ENCODE measurements at places on chromosomes 4 and X.

DNA sequence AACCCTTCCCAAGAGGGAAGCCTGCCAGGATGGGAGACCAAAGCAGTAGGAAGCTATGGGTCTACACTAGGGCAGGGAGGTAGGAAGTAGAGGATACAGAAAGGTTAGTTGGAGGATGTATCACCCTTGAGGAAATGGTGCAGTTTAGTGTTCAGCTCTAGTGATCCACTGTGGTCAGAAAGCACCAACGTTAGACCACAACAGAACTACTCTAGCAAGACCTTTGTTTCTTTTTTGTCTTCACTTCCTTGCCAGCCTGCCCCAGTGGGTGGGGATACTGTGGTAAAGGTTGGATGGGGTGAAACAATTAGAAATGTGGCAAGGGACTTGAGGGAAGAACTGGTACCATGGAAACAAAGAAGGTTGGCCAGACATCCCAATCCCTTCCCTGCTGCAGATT, 83.3 kb downstream of the DDIT4L start:
- DNase-seq = no peak

GRCh38 chr4:33628296-33628695, 2616.0 kb downstream of the ARAP2 start:
- no peak for DNase-seq

DNA sequence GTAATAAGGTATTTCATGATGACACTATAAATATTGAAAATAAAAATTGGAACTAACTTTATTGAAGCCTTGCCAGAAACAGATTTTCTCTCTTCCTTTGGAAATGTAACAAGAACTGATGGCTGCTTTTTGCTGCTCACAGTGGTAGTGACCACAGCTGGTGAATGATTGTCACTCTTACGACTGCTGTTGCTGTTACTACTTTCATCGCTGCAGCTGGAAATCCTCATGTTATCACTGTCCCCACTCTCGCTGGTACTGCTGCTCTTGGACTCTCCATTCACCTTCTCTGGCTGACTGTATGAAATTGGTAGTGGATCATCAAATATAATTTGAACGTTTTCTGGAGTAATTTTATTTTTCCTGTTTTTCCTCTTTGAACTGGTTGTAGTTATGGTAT, 28.5 kb upstream of the COX18 start:
- no peak for DNase-seq

DNA sequence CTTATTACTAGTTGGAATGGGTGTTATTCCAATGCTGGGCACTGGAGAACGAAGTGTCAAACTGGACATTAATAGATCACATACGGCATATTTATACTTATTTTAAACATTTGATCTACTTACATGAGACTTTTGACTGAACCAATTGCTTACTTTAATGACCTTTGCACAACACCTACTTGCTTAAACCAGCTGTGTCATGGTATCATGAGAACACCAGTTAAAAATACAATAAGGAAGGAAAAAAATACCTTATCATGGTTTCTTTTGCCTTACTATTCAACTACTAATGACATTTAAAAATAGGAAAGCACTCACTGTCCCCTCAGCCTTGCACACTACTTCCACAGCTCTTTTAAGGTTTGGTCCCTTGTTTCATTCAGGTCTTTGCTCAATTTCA, 146.9 kb downstream of the FAM13A start:
- DNase-seq = no peak

DNA sequence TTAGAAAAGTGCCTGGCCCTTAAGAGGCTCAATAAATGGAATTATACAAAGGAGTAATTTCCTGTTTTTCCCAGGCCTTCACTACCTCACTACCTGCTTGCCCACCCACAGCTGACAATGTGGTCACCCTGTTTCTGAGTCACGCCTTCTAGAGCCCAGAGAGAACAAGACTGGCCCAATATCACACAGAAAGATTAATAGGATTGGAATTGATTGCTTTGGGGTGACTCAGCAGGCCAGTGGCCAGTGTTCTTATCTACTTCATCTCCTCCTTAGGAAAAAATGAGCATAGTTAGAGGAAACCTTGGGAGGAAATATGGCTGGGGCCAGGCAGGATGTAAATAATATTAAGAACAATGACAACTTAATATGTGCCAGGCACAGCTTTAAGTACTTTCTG, 4.5 kb upstream of the FGF16 start:
- DNase-seq = no peak

DNA sequence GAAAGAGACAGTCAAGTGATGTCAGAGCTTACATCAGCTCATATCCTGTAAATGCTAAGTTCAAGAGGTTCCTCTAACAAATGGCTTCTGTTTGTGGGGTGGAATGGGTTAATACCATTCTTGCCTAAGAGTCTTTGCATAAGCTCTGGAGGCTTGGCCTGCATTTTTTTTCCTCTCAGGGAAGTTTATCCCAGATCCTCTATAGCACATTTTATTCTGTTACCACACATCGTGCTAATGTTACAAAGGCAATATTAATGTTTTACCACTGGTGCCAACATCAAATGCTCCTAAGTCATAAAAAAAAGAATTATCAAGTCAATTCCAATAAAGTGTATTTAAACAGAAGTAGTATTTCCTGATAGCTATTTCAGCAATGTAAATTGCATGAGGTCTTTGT, 2.9 kb upstream of the ADH6 start:
- DNase-seq = no peak

- no peak for DNase-seq
Measured at GRCh38 chr4:118034053-118034785, at the start of gene NDST3. NDST3 (plus strand) TSS chr4:118034486; CDS start chr4:118053911, 19,425 bp downstream.

GRCh38 chrX:121987163-121987562, 939.8 kb downstream of the GLUD2 start:
- no peak for DNase-seq

GRCh38 chrX:139795196-139795595, 87.2 kb upstream of the MCF2 start:
- DNase-seq = no peak

DNA sequence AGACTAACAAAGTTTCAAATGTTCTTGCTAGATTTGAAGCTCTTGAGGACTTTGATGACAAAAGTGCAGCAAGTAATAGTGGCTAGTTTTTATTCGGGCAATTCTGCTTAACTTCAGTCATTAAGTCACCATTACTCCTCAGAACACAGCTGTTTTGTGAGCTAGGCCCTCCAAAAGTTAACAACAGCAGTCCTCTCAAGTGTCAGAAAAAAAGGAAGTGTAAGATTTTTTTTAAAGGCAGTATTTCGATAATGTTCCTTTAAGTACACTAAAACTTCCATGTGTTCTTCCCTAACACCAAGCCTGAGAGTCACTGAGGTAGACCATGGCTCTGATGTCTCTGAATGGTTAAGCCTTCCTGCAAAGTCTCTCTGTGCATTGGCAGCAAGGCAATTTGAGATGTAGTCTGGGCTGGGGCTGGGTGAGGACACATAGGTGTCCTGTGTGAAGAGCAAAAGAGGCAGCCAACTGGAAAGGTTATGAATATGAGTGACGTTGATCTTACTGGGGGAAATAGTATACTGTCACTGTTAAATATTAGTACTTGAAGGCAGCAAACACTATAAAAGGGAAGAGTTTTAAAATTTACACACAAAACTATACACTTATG, 174.0 kb upstream of the MAP3K15 start:
- no peak for DNase-seq

GRCh38 chr4:168811786-168812651, 198.0 kb downstream of the CBR4 start:
- DNase-seq = no peak

- DNase-seq = no peak
Measured at GRCh38 chrX:149498767-149499166, 6.3 kb downstream of the IDS start.

GRCh38 chrX:154315416-154315815, 19.8 kb downstream of the TKTL1 start:
- no peak for DNase-seq

DNA sequence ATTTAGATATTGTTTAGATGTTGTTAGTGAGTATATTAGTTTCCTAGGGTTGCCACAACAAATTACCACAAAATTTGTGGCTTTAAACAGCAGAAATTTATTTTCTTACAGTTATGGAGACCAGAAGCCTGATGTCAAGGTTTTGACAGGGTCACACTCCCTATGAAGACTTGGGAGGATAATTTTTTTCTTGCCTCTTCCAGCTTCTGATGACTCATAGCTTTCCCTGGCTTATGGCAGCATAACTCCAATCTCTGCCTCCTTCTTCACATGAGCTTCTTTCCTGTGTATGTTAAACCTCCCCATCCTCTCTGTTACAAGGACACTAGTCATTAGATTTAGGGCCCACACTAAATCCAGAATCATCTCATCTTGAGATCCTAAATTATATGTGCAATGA, 20.9 kb upstream of the RAB40A start:
- no peak for DNase-seq

DNA sequence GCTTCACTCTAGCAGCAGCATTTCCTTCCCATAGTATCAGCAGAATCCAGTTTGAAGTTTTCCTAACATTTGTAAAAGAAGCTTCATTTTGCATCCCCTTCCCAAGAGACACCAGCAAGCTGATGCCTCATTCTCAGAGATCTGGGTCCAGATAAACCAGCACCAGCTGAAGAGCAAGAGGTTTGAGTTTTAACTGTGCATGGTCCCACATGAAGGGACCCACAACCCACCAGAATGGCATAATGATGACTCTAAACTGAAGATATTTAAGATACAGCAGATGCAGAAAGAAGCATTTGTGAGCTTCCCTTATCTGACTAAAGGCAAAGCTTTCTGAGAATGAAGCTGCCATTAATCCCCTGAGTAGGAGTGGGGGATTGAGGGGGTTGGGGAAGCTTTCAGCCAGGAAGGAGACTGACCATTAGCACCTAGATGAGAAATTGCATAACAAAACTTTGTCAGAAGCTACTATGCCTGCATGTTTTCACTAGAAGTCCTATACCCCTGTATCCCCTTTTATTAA, 18.6 kb downstream of the NUDT6 start:
- DNase-seq = no peak

- DNase-seq = no peak
Measured at GRCh38 chr4:56050625-56051024, 101.9 kb downstream of the CEP135 start.

DNA sequence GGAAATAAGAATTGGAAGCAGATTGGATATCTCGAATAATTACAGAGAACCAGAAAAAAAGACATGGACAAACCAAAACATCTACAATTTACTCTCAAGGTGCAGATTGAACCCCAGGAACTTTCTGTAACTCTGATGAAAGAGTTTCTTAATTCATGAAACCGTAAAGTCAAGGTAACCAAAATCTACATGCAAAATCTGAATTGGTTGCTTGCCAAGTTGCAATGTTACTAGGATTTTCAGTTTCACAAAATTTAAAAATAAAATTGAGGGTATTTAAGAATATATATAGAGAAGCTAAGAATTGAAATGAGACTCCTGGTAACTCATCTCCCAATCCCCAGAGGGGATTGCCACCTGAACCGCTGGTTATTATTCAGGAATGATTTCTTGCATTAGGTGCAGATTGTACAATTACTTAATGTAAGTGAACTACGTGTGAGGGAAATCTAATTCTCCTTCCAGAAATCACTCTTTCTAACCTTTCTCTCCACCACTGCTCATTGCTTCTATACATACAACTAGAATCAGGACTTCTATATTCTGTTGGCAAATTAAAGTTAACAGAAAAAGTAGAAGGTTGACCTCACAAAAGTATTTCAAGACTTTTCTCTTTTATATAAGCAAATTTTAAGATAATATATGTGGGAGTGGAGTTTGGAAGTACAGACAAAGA, 221.5 kb upstream of the NDST4 start:
- DNase-seq = no peak

DNA sequence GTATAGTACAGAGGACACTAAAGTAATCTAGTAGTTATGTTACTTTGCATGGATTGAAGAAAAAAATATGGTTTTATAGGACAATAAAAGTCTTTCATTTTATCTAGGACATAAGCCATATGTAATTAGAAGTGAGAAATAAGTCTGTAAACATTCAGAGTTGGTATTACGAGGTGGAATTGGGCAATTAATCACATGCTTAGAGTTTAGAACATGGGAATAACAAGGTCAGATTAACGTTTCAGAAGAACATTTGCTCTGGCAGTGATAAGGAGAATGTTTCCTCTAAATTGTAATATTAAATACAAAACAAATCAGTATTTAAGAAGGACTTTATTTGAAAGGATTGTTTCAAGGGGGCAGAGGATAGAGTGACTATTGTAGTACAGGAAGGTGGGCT, 15.6 kb upstream of the SULT1E1 start:
- no peak for DNase-seq

DNA sequence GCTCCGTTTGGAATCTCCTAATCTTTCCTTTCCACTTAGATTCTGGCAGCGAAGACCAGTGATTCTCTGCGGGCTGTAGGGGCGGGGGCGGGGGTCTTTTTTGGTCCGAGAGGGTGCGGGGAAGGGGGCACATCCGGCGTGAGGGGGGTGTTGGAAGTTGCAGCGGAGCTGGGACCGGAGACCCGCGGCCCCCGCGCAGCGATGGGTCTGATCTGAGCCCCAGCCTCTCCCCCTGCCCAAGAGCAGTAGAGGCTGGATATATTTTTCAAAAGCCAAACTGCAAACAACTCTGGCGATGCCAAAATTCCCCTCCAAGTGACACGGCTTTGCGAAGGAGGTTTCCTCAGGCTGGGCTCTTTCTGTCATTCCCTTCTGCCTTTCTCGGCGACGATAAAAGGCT, 355 bp downstream of the GRID2 start:
- no peak for DNase-seq

DNA sequence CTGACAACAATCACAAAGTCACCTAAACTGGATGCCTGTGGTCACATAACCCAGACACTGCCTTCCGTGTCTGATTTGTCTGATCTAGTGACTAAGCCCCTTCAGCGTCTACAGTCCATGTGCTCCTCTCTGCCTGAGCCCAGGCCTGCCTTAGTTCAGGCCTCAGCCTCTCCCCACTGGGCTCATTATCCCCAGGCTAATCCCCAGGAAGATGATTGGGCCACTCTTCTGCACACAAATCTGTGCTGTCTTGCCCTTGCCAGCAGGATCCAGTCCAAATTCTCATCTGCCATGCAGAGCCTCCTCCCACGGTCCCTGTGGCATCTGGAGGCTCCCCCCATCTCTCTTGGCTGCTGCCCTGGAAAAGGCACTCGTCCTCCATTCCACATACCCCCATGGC, 96.5 kb downstream of the SLC2A9 start:
- DNase-seq = no peak

DNA sequence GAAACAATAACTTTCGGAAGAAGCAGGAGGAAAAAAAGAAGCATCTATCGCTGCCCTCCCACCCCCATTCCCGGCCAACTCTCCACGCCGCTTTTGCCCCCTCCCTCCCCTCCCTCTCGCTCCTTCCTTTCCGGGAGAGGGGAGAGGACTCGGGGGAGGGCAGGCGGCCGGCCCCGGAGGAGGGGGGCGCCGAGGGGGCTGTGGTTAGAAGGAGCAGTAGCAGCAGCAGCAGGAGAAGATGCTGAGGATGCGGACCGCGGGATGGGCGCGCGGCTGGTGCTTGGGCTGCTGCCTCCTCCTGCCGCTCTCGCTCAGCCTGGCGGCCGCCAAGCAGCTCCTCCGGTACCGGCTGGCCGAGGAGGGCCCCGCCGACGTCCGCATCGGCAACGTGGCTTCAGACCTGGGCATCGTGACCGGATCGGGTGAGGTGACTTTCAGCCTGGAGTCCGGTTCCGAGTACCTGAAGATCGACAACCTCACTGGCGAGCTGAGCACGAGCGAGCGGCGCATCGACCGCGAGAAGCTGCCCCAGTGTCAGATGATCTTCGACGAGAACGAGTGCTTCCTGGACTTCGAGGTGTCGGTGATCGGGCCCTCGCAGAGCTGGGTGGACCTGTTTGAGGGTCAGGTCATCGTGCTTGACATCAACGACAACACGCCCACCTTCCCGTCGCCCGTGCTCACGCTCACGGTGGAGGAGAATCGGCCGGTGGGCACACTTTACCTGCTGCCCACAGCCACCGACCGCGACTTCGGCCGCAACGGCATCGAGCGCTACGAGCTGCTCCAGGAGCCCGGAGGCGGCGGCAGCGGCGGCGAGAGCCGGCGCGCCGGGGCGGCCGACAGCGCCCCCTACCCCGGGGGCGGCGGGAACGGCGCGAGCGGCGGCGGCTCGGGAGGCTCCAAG, 1.3 kb downstream of the PCDH7 start:
- no peak for DNase-seq
